Tongue (tissue), 3 donors: ENCODE measurements at places on chromosomes 3 and 15.

GRCh38 chr15:70558406-70559264 is 204.7 kb downstream of the UACA start:
- no peak for DNase-seq

DNA sequence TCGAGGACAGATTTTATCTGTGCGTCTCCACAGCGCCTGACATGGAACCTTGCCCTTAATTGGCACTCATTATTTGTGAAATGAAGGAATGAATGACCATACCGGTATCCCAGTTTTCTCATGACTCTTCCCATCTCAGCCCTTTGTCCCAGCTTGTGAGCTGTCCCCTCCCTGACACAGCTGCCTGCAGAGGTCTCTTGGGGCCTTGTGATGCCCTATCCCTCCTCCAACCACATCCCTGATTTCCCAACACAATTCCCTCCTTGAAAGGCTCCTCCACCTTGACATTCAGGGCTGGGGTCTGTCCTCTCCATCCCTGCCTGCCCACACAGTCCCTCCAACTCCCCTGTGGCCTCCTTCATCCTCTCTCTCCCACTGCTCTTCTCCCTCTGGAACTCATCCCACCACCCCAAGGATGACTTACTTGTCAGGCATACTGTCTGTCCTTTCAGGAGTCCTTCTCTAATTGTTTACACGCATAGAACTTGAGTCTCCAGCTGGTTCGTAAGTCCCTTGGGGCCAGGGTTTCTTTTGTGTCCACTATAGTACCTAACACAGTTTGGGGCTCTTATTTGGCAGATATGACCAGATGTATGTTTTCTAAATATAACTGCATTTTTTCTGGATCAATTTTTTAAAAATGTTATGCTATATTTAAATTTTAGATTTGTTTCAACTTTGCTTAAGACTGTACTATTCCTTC is 35.6 kb upstream of the FILIP1L start:
- no peak for DNase-seq

- no peak for DNase-seq
Measured at GRCh38 chr3:111846039-111846438, 13.0 kb upstream of the PHLDB2 start.

DNA sequence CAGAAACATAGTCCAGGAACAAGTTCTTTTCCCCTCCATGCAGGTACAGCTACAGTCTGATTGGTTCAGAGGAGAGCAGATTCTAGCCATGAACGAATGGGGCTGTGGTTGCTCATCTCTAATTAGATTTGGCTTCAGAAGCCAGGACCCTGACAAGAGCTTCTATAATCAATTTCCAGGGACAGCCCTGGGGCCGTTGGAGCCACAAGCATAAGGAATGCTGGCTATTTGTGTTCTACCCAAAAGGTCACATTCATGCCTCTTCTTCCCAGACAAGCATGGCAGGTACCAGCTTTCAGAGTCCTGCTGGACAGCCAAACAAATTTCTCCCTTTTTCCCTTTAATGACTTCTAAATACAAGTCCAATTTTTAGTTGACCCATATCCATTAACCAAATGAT is 215.5 kb upstream of the LRTM1 start:
- no peak for DNase-seq

- no peak for DNase-seq
Measured at GRCh38 chr3:149277331-149277813, 55.7 kb upstream of the CP start.

- DNase-seq: peak; percentile 82
Measured at GRCh38 chr3:62134061-62134496, 239.3 kb downstream of the FEZF2 start.

DNA sequence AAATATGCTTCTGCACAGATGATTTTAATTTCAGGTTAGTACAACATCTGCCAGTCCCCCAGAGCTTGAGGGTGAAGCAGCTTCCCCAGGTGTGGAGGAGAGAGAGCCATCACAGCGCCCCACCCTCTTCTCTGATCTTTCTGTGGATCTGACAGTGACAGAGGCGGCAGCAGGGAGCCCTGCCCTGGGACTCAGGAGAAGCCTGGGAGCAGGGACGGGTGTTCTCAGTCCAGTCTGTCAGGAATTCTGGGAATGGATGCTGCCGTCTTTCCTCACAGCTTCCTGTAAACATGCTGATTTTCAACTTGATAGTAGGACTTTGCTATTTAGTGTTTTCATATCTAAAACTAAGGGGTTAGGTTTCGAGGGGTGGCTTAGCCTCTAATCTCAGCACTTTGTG is 11.4 kb upstream of the RAB8B start:
- DNase-seq: no peak

GRCh38 chr3:15329046-15330005 is 3.1 kb downstream of the SH3BP5 start:
- DNase-seq: no peak
